ENCODE measurements at places on chromosomes 16 and 17.

DNA sequence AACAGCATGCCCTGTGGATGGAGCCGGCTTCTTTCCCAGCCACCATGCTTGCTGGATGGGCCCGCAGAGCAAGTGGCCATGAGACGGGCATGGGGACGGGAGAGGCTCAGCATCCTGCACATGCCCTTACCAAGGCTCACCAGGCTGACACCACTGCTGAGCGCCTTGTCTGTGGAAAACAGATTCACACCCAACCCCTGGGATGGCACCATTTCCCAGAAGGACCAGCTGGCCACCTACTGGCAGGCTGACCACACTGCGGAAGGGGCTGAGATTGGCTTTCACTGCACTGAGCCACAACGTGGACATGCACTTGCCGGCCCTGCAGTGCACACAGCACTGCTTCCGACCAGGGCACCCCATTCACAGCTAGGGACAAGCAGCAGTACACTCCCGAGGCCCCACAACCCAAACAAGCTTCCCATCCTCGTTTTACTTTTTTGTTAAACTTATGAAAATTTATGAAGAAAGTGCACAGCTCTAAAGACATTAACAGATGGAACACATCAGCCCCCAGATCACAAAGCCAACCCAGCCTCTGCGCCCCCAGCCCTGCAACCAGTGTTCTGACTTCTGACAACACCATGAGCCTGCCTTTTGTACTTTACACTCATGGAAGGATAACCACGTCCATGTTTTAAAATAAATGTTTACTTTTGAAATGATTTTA, 13.9 kb upstream of the KRTAP17-1 start:
- no peak for DNase-seq

DNA sequence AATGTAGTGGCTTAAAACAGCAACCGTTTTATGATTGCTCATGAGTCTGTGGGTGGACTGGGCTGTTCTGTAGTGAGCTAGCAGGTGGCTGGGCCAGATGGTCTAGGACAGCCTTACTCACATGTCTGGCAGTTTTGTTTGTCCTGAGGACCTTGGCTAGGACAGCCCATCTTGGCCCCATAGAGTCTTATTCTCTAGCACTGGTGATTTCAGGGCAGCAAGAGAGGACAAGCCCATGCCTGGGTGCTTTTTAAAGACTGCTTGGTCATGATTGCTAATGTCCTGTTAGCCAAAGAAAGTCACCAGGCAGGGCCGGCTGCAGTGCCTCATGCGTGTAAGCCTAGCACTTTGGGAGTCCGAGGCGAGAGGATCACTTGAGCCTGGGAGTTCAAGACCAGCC, 139.8 kb downstream of the KATNIP start:
- DNase-seq = no peak

- no peak for DNase-seq
Measured at GRCh38 chr17:2024572-2025219, 438 bp downstream of the RTN4RL1 start.

- DNase-seq = no peak
Measured at GRCh38 chr16:5642436-5642835, 544.8 kb upstream of the EEF2KMT start.

- no peak for DNase-seq
Measured at GRCh38 chr17:418421-418751, 65.8 kb upstream of the RPH3AL start.

Data from coronary artery (tissue), 2 donors.